Liver (tissue), 10 donors: ENCODE measurements at places on chromosomes 4 and X.

DNA sequence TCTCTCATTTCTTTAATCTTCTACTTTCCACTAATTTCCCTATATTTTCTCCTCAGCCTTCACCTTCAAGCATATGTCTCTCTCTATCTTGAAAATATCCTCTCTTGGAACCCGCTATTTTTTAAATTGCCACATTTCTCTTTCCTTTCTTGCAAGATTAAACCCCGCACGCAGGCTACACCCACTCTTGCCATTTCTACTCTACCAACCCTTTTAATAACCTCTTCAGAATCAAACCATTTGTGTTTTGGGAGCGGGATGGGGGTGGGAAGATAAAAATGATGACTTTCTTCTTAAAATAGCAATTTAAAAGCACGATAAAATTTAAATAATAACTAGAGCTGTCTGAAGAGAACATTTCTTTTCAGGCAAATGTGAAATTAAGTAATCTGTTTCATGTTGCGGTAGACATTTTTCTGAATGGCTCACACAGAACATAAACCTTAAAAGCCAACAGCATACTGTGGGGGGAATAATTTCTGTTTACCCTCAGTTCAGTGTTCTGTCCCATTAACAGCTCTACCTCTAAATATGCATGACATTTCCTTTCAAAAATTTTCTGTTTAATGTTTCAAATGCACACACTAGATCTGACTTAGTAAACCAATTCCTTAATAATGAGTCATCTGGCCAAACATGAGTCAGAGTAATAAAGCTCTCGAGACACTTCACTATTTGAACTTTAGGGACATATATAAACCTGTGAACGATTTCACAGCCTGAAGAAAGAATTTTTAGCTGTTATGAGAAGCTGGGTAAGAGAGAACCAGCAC, 20.5 kb downstream of the ARSJ start:
- DNase-seq, result no peak

GRCh38 chrX:79146640-79147390, 2.3 kb downstream of the GPR174 start:
- DNase-seq, result no peak

DNA sequence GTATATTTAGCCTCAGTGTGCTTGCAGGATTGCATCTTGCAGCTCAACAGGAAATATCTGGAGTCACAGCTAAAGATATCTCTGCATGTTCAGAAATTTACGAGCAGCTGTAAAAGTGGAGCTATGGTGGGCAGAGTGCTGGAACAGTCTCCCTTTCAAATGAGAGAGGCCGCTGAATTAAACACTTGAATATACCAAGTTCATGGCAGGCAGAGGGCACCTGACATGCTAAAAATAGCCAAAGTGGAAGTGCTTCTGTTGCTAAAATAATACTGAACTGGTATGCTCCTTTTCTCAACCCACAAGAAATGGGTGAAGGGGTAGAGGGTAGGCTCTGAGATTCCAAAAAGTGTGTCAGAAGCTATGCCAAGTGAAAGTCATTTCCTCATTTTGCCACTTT, 98.1 kb downstream of the MGST2 start:
- no peak for DNase-seq

- no peak for DNase-seq
Measured at GRCh38 chr4:20764366-20764992, 64.2 kb downstream of the PACRGL start.

DNA sequence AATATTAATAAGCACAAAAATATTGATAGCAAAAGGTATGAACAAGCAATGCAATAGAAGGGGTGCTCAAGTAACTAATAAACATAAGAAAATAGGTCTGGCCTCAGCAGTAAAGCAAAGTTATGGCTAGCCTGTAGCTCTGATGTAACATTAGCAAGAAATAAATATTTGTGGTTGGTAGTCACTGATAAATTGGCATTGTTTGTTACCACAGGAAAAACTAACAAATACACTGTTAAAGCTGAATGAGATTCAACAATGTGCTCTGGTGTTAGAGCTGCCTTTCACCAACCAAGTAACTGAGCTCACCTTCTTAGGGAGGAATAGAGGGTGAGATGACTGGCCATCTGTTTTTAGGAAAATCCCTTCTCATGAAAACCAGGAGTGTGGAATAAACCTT, 71.4 kb downstream of the AREG start:
- DNase-seq, result no peak

- no peak for DNase-seq
Measured at GRCh38 chrX:38513112-38513742, 48.1 kb upstream of the TSPAN7 start.

- DNase-seq, result no peak
Measured at GRCh38 chrX:75883446-75883845, 98.4 kb upstream of the MAGEE2 start.

DNA sequence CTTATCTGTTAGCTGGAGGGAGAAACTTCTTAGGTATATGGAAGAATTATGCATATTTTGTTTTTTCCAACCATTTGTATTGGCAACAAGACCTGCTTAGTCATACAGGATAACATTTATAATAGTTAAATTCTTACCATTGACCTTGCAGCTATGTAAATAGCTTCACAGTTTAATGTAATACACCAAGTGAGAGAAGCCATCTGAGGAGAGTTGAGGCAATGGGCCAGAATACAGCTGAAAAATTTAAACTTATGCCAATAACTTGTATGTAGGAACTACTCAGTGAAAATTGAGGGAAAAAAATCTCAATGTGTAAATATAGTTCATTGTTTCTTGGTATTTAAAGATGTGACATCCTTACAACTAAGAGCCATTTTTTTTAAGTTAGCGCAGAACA, 273.5 kb downstream of the DACH2 start:
- DNase-seq, result no peak

GRCh38 chr4:140049849-140050637, 103.9 kb downstream of the MAML3 start:
- no peak for DNase-seq

- DNase-seq, result peak; percentile 55
Measured at GRCh38 chr4:143406523-143406922, 69.8 kb downstream of the GAB1 start.

DNA sequence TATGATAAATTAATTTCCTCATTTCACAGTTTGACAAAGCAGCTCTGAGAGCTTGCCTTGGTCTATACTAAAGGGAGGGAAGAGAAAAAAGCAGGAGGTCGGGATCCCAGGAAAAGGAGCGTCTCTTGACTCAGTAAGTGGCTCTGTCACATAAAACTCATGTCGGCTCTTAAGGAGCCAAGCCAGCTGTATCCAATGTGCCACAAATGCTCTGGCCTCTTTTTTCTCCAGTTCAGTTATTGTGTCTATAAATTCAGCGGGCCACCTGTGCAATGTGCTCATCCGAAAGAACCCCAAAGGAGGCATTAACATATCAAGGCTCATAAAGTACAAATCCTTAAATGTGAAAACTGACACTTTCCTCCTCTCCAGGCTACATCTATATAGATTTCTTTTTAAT, 337.7 kb upstream of the FAM241A start:
- DNase-seq, result no peak

DNA sequence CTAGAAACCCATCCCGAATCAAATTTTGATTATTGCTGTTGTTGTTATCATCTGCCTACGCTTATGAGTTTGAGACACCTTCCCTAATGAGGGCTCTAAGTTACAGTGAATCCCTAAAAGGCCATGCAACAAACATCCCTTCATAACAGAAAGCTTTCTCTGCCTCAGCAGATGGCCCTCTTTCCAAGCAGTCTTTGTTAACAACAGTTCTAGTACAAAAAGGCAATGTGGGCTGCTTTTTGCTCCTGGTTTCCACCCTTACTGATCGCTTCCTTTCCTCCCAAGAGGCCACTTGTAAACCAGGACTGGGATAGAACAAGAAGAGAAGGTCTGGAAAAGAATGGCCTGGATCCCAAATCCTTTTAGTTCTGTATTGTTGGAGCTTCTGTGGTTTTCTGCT, 24.2 kb downstream of the GPC4 start:
- no peak for DNase-seq

- DNase-seq, result no peak
Measured at GRCh38 chr4:185773419-185773818, 38.6 kb downstream of the SORBS2 start.

DNA sequence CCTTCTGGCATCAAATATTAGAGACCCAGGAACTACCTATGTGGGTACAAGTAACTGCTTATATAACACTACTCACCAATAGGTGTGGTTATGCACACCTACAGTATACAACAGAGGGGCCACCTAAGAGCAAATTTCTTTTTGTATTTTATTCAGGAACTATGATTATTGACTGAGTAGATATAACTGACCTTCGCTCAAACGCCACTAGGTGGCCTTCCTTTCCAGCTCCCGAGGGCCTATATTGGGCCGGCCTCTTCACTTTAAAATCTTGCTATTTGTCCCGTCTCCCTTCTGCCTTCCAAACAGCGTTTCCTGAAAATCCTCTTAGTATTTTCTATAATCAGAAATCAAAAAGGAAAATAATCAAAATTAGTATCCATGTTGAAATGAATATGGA, 19.9 kb upstream of the PABPC5 start:
- DNase-seq, result no peak

DNA sequence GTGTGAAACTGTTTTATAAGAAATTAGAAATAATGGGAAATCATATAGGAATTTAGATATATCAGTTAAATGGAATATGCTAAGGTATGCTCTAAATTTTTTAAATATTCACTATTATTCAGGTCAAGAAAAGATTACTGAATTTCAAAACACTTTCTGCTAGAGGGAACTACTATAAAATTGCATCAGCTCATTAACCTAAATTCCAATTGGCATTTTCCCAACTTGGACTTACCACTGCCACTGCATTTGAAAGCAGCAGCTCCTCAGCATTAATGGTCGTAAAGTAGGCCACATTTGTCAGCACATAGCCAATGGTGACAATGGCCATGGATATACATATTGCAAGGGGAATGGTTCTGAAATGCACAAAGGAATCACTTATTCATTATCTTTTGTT, 57.3 kb downstream of the SLC7A11 start:
- no peak for DNase-seq

GRCh38 chr4:57102050-57102624, 8.0 kb downstream of the IGFBP7 start:
- no peak for DNase-seq

DNA sequence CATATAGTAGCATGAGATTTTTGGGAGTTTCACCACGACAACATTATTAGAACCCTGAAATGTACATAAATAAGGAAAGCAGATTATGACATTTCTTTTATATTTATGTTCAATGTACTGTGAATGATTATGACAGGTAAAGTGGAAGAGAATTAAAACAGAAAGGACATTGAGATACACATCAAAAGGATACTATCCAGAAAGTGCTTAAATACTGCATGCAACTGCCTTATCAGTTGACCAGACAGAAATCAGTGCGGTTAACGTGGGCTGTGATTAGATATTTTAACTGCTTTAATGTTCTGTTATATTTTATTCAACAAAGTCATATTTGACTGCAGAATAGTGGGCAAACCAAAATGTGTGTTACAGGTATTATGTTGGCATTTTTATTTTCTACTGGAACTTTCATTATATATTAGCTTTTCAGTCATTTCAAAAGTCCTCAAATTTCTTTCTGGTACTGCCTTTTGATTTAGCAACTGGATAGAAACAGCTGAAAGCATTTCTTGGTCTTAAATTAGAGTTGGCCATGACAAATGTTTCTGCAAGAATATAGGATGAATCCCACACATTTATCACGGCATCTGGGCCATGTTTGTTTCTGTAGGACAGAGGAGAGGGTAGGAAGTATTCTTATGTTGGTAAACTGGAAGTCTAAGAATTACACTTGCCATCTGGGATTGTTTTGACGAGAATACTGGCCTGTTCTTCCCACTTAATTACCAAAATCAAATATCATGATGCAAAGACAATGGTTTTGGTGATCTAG, 255.2 kb downstream of the SLC39A8 start:
- no peak for DNase-seq
